ENCODE measurements at places on chromosomes 5 and 9.

DNA sequence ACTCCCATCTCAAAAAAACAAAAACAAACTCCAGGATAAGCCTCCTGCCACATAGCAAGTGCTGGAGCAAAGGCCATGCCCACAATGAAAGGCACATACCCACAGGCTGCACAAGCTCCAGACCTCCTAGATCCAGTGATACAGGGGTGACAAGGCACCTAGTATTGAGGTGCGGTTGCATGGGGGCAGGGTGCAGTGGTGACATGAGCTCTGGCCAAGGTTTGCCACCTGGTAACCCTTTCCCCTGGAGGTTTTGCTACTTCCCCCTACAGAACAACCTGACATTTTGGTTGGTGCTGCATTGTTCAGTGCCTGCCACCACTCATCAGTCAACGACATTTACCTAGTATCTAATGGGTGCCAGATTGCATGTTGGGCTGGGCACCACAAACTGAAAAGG lies 14.5 kb downstream of the CDKN2AIPNL start:
- H3K4me3 ChIP-seq = no peak overlapping the region
- H3K27me3 ChIP-seq = no peaks in the 10 kb centered on the region
- no peak overlapping the region for H3K27ac ChIP-seq

- peaks cover 3% of the 10 kb centered on the region for H3K27me3 ChIP-seq
- H3K4me3 ChIP-seq = no peak overlapping the region
- no peaks in the 10 kb centered on the region for H3K4me1 ChIP-seq
- no peaks in the 10 kb centered on the region for H3K36me3 ChIP-seq
- H3K27ac ChIP-seq = no peak overlapping the region
- DNase-seq = no peak
Measured at GRCh38 chr9:371349-371748, 156.7 kb downstream of the DOCK8 start.

- H3K27me3 ChIP-seq = no peaks in the 10 kb centered on the region
- H3K36me3 ChIP-seq = no peaks in the 10 kb centered on the region
- no peak for DNase-seq
- no peak overlapping the region for H3K4me3 ChIP-seq
- H3K4me1 ChIP-seq = peaks cover 8% of the 10 kb centered on the region
Measured at GRCh38 chr9:88988796-88989641, 2.2 kb upstream of the S1PR3 start.

GRCh38 chr5:14516901-14517300 lies 64.7 kb upstream of the OTULINL start:
- H3K27ac ChIP-seq = no peak overlapping the region
- H3K4me1 ChIP-seq = no peaks in the 10 kb centered on the region
- no peaks in the 10 kb centered on the region for H3K36me3 ChIP-seq
- no peaks in the 10 kb centered on the region for H3K27me3 ChIP-seq

- DNase-seq = no peak
- H3K4me1 ChIP-seq = no peaks in the 10 kb centered on the region
- no peaks in the 10 kb centered on the region for H3K27me3 ChIP-seq
- H3K36me3 ChIP-seq = no peaks in the 10 kb centered on the region
Measured at GRCh38 chr9:109922617-109923470, 142.8 kb downstream of the PALM2AKAP2 start.

- DNase-seq = no peak
- peaks cover 77% of the 10 kb centered on the region for H3K36me3 ChIP-seq
- no peak overlapping the region for H3K4me3 ChIP-seq
- no peaks in the 10 kb centered on the region for H3K27me3 ChIP-seq
Measured at GRCh38 chr5:172412724-172413286, 41.5 kb downstream of the SH3PXD2B start.

DNA sequence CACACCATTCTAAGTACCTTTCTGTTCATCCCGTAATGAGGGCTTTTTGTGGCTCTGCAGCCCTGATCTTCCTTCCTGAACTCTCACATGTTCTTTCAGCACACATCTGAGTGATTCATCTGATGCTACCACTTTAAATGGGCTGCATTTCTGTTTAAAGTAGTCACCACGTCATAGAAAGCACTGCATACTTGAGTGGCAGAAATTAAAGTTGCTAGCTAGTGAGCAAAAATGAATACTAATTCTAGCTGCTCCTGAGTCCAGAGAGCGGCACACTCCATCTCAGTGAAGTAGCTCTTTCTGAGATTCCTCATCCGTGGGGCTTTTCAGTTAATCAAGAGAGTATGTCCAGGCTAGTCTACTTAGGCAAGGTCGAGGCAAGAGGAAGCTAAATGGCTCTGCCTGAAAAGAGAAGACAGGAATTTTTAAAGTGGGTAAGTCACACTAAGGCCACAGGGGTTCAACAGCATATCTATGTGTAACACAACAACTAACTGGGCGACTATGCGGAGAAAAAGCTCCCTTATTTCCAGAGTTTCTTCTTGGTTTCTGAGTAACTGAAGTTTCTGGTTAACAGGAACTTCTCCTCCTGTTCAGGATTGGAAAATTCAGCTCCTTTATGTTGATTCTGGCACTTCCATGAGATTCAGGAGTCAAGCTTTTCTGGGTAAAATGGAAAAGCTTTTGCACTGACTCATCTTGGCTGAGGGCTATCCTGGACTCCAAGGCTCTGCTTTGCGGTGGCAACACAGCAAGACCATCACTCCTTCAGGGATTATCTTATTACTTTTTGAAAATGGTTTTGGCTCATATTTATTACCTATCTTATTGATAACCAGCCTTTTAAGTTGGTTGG lies 109.5 kb downstream of the TAF11L14 start:
- no peak overlapping the region for H3K27ac ChIP-seq
- H3K4me1 ChIP-seq = no peaks in the 10 kb centered on the region
- H3K36me3 ChIP-seq = no peaks in the 10 kb centered on the region
- no peak for DNase-seq

DNA sequence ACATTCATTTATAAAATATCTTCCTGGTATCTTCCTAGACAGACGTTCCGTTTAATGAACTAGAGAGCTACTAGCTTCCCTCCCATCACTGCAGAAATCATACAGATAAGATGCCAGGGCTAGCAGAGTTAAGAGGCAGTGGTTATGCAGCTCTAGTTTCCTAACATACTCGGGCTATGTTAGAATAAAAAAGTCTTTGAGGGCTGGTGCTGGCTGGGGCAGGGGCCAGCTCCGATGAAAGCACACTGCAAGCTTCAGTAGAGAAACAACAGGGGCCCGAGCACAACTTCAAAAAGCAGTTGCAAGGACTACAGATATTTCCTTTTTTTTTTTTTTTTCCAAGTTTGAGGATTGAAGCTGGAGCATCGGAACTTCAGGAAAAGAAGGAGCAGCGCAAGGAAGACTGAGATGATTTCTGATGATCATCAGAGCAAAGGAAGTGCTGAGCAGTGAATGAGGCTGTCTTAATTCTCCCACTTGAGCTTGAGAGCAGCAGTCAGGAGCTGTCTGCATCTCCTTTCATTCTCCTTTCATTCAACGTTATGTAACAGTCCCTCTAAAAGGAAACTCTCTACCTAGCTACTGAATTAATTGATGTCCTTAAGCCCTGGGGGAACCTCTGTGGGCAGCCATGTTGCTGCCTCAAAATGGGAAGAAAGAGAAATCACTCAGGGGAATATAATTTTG lies 47.6 kb upstream of the ADCY2 start:
- H3K27ac ChIP-seq = peak overlapping the region; percentile 54
- peak overlapping the region; percentile 34 for H3K4me3 ChIP-seq
- no peaks in the 10 kb centered on the region for H3K27me3 ChIP-seq
- H3K4me1 ChIP-seq = peaks cover 21% of the 10 kb centered on the region
- no peaks in the 10 kb centered on the region for H3K36me3 ChIP-seq

DNA sequence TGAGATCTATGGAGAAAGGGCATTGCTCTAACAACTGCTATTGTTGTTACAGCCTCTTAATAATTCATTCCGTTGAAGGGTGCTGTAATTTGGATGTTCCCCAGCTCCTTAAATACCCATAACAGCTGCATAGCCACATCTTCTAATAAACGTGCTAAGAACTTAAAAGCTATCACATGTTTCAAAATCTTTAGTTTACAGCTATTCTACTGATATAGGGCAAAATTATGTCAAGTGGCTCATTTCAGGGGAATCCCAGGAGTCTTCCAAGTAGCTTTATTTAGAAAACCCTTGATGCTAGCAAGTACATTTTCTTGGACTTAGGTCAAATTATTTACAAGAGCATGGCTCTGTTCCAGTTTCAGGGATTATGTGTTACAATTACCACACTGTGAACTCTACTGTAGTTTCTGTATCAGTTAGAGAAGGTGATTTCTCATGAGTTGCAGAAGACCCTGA lies 990.4 kb upstream of the ACO1 start:
- DNase-seq = no peak
- no peaks in the 10 kb centered on the region for H3K27me3 ChIP-seq
- H3K4me3 ChIP-seq = no peak overlapping the region
- no peaks in the 10 kb centered on the region for H3K36me3 ChIP-seq
- H3K4me1 ChIP-seq = no peaks in the 10 kb centered on the region
- H3K27ac ChIP-seq = no peak overlapping the region

DNA sequence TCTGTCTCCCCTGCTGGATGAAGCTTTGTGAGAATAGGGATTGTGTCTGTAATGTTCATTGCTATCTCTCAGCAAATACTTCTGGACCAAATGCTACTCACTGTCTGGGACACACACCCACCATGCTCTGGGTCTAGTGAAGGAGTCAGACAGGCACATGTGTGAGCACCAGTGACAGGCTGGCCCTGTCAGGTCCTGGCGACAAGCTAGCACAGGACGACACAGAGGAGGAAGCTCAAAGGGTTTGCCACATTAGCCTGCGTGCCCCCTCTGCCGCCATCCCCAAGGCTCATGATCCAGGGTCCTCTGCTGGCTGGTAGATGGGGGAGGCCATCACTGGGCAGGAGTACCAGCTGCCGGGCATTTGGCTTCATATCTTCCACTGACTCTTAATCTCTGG lies 23.3 kb downstream of the LRSAM1 start:
- no peak overlapping the region for H3K27ac ChIP-seq
- H3K36me3 ChIP-seq = peaks cover 10% of the 10 kb centered on the region
- H3K4me3 ChIP-seq = no peak overlapping the region
- H3K4me1 ChIP-seq = no peaks in the 10 kb centered on the region
- no peak for DNase-seq

DNA sequence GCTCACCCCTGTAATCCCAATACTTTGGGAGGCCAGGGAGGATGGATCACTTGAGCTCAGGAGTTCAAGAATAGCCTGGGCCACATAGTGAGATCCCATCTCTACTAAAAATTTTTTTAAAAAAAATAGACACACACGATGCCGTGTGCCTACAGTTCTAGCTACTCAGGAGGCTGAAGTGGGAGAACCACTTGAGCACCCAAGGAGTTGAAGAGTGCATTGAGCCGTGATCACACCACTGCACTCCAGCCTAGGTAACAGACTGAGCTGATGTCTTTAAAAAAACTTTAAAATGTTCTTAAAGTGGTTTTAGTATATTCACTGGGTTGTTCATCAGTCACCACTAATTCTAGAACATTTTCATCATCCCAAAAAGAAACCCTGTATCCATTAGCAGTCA lies 51.9 kb upstream of the RNF38 start:
- no peak for DNase-seq
- no peak overlapping the region for H3K27ac ChIP-seq
- H3K36me3 ChIP-seq = no peaks in the 10 kb centered on the region
- H3K4me3 ChIP-seq = no peak overlapping the region

DNA sequence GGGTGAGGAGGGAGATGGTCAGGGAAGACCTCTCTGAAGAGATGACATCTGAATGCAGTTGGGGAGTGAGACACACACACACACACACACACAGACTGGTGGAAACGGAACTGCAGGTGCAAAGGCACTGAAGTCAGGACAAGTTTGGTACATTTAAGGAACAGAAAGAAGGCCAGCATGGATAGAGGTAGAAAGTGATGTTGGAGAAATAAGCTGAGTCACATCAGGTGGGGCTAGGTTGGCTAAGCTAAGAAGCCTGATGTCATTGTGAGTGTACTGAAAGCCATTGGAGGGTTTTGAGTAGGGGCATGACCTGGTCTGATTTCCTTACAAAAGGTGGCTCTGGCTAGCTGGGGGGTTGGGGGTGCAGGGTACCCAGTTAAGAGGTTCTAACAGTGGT lies 3.1 kb downstream of the BSPRY start:
- DNase-seq = no peak
- H3K4me1 ChIP-seq = no peaks in the 10 kb centered on the region
- peaks cover 14% of the 10 kb centered on the region for H3K27me3 ChIP-seq
- H3K36me3 ChIP-seq = no peaks in the 10 kb centered on the region
- H3K4me3 ChIP-seq = no peak overlapping the region

DNA sequence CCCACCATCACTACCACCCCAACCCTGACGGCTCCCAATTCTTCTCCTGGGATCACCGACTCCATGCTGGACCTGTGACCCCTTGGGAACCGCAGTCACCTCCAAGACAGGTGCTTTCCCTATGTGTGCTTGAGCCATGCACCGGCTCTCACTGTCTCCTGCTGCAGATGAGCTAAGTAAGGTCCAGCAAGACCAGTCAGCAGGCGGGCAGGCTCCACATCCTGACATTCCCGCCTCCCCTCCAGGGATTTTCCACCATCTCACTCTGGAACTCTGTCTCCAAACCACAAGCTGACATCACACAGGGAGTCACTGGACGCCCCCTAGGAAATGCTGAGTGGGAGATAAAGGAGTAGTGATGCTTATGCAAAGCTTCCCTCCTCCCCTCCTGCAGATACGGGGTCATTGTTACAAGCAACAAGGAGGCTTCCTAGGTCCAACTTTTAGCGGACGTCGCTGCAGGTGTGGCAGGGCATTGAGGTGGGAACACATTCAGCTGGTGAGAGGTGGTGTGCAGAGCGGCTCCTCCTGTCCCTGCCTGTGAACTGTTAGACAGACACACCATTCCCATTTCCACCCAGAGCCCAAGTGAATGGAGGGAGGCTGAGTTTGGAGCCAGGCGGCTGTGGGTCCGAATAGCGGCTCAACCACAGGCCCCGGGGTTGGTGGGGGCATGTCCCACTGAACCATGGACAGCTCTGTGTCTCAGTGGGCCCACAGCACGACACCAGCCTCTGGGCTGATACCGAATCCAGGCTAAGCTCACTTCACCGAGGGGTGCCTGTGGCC lies 129.2 kb upstream of the PHYKPL start:
- no peak overlapping the region for H3K4me3 ChIP-seq
- H3K36me3 ChIP-seq = no peaks in the 10 kb centered on the region
- peaks cover 30% of the 10 kb centered on the region for H3K4me1 ChIP-seq
- DNase-seq = no peak

Data from neuronal stem cell (in vitro differentiated cells).